ENCODE measurements at places on chromosomes 11 and 22.

GRCh38 chr11:126059238-126059781 lies 3.4 kb downstream of the CDON start:
- no peak for DNase-seq

DNA sequence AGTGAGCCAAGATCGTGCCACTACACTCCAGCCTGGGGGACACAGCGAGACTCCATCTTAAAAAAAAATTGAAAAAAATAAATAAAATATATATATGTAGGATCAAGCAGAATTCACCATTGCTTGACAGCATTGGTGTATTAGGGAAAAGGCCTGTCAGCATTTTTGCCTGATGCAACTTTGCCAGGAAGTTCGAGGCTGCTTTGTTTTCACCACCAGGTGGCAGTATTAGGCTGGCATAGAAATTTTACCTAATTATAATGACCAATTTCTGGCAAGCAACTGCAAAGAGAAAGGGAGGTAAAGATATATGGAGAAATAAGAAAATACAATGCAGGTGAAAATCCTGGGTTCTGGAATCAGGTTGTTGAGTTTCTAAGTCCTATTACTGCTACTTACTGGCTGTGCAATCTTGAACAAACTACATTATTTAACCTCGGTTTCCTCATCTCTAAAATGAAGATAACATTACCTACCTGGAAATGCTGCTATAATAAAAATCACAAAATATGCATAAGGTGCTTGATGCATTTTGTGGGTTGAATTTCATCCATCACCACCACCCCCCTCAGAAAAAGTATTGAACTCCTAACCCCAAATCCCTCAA lies 24.7 kb downstream of the LAYN start:
- DNase-seq = peak; percentile 42

DNA sequence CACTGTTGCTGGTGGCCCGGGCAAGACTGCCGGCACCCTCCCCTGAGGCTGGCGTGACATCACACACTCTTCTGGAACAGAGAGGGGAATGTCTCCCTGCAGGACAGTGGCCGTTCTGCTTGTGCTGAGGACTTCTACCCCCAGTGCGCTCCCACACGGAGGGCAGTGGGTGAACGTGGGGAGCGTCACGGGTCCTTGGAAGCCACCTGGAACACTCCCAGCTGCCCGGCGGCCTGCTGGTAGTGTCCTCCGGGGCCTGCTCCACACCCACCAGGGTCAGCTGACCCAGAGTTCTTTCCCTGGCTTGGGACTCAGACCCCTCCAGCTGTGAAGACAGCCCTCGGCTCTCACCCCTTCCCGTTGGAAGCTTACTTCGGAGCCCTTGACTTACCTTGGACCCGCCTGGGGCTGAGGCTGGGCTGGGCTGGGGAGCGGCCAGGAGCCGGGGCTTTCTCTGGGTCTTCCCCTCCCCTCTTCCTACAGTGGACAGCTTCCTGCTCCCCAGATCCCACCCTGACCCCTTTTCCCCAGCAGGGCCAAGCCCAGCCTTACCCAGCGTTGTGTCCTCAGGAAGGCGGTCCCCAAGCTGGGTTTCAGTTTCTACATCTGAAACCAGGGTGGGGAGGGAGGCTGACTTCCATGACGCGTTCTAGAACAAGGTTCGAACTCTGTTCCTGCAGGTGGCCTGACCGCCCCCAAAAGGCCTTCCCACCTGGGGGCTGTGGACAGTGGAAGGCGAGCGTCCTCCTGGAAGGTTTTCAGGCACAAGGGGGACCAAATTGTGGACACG lies 14.8 kb upstream of the GAL start:
- DNase-seq = no peak

DNA sequence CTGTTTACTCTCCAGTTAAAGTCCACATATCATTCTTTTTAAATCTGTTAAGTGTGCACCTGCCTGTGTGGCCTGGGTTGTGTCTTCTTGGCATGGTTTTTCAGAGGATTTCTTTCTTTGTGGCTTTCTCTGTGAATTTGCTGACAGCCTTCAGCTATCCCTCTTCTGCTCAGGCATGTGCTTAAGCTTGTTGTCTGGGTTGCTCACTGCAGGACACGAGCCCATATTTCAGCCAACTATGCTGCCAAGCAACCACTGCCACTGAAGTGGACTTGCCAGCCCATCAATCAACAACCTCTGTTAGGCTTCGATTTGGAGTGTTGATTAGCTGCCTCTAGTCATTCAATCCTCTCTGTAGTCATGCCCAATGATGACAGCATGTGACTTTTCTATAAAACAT lies 18.4 kb downstream of the OR51I2 start:
- DNase-seq = no peak

All from T-helper 9 cell (primary cell).